ENCODE measurements at places on chromosomes 6 and 20. TPM values are rescaled to one million over a fixed set of nuclear protein-coding genes. Genes with fewer than 3 reads are reported as not detected.

The SLC17A1 gene
- not detected for total RNA-seq

The FOXF2 gene
- 0.27 TPM for total RNA-seq

The SIRPB1 gene
- total RNA-seq: 8.4 TPM

The MLN gene
- not detected for total RNA-seq

The HLA-DOB gene
- total RNA-seq: 0.63 TPM

DNA sequence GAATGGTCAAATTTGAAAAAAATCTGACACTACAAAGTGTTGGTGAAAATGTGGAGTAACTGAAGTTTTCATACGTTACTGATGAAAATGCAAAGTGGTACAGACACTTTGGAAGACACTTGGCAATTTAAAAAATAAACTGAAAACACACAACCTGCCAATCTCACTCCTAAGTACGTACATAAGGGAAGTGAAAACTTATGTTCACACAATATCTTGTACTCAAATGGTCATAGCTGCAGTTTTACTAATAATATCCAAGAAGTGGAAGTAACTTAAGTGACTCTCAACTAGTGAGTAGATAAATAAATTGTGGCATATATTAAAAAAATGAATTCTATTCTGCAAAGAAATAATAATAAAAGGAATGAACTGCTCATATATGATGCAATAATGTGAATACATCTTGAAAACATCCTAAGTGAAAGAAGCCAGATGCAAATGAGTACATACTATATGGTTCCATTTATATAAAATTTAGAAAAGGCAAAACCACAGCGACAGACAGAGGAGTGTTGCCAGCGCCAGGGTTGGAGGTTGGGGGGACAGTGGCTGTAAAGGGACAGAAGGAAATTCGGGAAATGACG, 198.2 kb downstream of the ERMARD start:
- H3K27me3 ChIP-seq: no peaks in the 10 kb centered on the region
- no peak overlapping the region for H3K4me3 ChIP-seq
- H3K36me3 ChIP-seq: no peaks in the 10 kb centered on the region
- DNase-seq: no peak
- no peak overlapping the region for H3K27ac ChIP-seq

Data from adrenal gland (tissue), 19 donors.